ENCODE measurements at places on chromosomes 3 and 15.
A peak's percentile ranks its signal among the peaks of the same experiment; 100 is the strongest.

- DNase-seq: peak; percentile 93
Measured at GRCh38 chr3:114450008-114450596, 156.3 kb downstream of the TIGIT start.

- DNase-seq: no peak
Measured at GRCh38 chr15:43207024-43207423, 13.8 kb downstream of the EPB42 start.

DNA sequence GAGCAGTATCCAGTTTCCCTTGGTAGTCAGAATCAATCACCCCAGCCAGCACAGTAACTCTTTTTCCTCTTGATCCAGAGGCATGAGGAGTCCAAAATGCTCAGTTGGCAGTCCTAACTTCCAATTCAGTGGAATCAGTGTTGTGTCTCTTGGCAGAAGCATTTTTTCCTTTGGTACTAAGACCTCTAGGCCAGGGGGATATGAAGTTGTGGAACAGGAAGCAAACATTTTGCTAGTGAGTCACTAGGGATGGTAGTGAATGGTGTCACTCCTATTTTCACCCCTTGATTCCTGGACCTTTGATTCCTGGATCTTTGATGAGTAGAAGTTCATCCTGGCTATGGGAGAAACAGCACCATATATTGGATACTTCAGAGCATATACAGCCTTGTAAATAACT lies 70.5 kb upstream of the ALDH1A3 start:
- DNase-seq: no peak

DNA sequence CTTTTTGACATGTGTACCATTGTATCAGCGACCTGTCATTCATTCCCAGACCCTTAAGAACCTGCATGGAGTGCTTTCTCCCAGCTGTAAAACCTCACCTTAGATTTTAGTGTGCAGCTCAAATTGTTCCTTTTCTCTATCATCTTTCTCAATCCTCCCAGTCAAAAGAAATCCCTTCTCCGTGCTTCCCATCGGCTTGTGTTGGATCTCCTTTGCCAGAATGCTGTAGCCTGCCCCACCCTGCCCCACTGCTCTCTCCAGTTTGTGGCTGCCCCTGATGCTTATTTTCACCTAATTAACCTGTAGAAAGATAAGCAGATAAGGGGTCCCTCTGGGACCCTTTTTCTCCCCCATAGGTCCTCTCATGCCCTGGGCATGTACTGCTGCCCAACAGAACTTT lies 51.1 kb downstream of the ANXA2 start:
- no peak for DNase-seq

GRCh38 chr3:189677667-189678066 lies 46.5 kb downstream of the TP63 start:
- DNase-seq: peak; percentile 78

- no peak for DNase-seq
Measured at GRCh38 chr3:57164217-57164656, 916 bp downstream of the IL17RD start.

- DNase-seq: no peak
Measured at GRCh38 chr15:69947394-69947793, 150.3 kb downstream of the TLE3 start.

DNA sequence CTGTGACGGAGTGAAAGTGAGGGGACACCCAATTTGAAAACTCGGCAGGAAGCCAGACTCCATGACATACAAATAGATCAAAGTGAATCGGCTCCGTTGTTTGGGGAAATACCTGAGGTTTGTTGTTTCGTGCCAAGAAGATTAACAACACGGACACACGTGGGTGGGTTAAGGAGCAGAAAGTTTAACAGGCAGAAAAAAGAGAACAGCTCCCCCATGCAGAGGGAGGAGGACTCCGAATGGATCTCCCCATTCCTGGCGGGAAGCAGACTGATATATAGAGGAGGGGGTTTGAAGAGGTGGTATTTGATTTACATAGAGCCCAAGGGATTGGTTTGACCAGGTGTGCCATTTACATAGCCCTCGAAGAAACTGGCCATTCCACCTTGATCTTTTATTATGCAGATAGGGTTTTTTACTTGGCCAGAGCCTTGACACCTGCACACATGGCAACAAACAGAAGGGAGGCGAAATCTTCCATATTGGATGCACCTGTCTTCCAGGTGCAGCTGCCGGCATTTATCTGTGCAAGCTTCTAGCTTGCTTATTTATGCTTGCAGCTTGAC lies 4.8 kb upstream of the SACM1L start:
- no peak for DNase-seq

DNA sequence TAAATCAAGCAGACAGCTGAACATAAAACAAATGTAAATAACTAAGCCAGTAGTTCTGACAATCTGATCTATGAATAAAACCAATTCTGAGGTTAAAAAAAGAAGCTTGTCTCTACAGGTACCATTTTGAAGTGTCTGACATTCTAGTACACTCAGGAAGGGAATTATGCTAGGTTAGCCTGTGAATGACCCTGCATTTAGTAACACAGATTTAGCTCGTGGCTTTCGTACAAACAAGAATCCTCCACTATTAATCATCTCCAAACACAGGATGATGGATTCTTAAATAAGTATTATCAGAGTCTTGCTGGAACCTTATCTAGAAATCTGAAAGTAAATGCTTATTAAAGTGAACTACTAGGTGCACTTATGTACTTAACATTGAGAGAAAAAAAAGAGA lies 1120.1 kb downstream of the ROBO1 start:
- no peak for DNase-seq

GRCh38 chr3:50811893-50812292 lies 137.2 kb downstream of the DOCK3 start:
- no peak for DNase-seq

DNA sequence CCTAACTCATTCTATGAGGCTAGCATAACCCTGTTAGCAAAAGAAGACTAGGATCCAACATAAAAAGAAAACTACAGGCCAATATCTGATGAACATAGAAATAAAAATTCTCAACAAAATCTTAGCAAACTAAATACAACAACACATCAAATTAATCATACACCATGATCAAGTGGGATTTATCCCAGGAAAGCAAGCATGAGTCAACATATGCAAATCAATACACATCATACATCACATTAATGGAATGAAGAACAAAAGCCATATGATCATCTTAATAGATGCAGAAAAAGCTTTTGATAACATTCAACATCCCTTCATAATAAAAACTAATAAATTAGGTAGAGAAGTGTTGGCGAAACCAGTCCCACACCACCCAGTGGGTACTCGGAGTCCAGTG lies 136.1 kb upstream of the MME start:
- DNase-seq: no peak

DNA sequence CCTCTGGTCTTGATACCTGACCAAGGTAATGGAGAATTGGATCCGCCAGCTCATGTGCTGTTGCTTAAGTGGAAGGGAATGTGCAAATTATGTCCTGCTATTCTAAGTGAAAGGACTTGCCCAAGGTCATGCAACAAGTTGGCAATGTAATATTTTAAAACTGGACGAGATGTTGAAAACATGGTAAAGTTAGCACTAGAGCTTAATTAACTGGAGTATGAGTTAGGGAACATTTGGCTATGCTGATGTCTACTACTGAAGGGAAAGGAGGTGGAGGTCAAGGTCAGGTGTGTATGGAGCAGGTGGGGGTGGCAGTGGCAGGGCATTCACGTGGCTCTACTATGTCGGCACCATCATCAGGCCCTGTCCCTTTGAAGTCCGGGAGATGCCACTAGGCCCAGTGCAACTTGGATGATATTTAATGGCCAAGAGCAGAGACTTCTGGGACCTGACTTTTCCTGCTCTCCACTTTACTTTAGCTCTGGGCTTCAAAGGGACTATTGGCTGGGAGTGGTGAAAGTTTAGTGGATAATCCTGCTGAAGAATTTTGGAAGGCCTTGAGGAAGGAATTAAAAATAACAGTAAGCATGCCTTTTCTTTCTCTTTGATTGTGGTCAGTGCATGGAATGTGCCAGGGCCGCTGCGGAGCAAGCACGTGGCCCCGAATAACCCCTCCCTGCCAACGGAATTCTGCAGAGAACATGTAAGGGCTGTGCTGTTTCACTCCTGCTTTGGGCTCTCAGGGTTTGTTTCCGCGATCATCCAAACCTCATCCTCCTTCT lies 14.9 kb downstream of the SMAD3 start:
- DNase-seq: no peak

DNA sequence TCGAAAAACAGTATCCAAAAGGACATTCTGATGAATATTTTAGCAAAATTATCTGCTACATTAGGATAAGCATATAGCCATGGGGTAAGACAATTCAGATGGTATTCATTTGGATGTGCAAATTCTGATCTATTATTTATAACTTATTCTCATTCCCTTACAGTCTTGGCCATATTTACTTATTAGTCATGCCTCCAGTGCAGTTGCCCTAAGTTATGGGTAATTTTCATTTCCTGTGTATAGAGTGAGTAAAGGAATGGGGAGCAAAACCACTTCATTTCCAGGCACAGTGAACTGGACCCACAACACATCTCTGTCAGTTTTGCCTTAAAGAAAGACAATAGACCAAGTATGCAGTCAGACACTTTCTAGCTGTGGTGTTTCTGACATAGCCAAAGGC lies 134.3 kb downstream of the POLQ start:
- DNase-seq: no peak

DNA sequence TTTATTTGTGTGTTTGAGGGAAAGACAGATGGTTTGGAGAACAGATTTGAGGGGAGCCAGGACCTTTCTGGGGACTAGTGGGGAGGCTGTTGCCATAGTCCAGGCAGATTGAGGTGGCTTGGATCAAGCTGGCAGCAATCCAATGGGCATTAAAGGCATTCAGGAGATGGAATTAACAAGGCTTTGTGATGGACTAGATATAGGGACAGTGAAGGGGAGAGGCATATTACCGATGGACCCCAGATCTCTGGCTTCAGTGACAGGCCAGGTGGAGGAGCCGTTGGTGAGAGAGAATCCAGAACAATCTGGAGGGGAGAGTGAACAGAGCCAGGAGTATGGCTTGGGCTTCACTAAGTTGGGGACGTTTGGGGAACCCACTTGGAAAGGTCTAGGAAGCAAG lies 124.8 kb downstream of the EEFSEC start:
- DNase-seq: no peak

GRCh38 chr15:81060907-81061306 lies 60.2 kb downstream of the TLNRD1 start:
- DNase-seq: no peak

- DNase-seq: no peak
Measured at GRCh38 chr3:71229905-71230657, 353.4 kb downstream of the FOXP1 start.

- DNase-seq: no peak
Measured at GRCh38 chr15:82051664-82052063, 5.8 kb upstream of the MEX3B start.

GRCh38 chr3:130932979-130933378 lies 39.1 kb downstream of the ATP2C1 start:
- DNase-seq: no peak

DNA sequence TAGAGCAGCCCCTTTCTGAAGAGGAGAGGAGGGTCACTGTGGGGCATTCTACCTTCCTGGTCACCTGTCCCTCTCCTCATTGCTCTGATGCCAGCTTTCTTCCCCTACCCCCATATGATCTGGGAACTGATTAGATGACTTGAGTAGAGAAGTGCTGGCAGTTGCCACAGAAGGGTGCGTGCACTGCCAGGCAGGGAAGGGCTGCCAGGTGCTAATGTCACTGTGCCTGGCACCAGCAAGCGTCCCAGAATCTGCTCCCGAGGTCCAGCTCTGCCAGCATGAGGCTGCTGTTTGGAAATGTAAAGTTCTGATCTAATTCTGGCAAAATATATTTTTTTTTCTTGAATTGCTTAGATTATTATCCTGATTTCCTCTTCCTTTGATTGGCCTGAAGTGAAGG lies 52.8 kb downstream of the PPM1L start:
- peak; percentile 56 for DNase-seq

DNA sequence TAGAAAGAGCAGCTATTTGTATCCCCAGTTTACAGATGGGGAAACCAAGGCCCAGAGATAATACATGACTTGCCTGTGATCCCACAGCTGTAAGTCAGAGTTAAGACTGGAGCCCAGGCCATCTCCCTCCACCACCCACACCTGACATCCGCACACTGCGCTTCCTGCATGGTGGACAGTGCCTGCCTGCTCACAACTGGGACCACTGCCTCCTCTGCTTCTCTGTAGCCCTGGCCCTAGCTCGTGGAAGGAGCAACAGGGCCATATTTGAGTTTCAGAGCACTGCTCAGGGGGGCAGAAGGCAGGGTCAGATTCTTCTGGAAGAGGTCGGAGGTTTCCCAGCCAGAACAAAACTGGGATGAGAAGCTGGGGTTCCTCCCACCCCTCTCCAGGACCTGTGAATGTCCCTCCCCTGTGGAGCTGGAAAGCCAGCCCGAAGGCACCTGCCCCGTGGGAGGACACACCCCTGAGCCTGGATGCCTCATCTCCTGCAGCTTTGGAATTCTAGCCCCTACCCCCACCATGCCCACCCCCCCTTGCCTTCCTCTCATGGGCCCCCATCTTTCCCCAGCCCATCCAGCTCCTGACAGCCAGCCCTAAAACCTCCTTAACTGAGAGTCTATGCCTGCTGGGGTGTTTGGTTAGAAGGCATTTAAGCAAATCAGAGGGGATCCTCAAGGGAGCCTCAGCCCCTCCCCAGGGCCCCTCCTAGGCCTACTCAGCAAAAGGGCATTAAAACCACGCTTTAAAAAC lies 100.1 kb downstream of the TPRA1 start:
- no peak for DNase-seq

GRCh38 chr15:40470423-40471104 lies at the start of gene CHST14:
TSS of gene CHST14 (plus strand) at chr15:40470984. CDS start at chr15:40471214, 230 bp downstream.
- peak; percentile 41 for DNase-seq

GRCh38 chr3:72756900-72757299 lies 91.3 kb downstream of the SHQ1 start:
- DNase-seq: no peak

- no peak for DNase-seq
Measured at GRCh38 chr3:185090811-185091210, 62.0 kb downstream of the C3orf70 start.

DNA sequence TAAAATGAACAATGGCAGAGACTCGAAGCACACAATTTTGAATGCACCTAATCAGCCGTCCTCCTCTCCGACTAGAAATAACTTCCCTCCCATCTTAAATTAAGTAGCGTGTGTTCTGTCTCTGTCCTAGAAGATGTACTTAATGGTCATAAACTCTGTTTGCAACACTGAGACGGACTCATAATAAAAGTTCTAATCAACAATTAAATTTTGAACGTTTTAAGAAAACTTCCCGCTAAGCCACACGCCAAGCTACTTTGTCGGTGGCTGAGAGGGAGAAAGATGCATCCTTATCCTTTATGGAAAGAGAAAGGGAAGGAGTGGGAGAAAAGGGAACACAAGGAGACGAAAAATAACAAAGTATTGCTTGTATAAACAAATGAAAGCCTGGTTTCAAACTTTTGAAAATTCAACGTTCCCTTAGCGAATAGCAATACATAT lies 989 bp downstream of the GNB4 start:
- DNase-seq: no peak

GRCh38 chr3:186254676-186255650 lies 107.1 kb downstream of the DGKG start:
- no peak for DNase-seq

DNA sequence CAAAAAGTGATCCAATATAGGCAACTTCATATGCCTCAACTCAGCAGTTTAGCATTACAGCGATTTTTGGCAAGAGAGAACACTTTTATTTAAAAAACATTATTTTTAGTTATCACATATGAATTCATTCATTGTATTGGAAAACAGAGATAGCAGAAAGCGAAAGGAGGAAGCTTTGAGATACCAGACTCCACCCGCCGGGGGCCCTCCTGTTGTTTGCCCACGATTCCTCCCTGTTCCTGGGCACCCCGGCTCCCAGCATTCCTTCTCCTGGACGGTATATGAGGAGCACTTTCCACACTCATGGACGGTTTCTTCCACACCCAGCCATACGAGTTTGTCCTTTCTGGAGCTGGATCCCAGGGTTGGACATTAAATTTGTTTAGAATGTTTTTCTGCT lies 18.2 kb downstream of the APBA2 start:
- DNase-seq: no peak

All from NCI-H2171 treated with DMSO at 0.1 percent for 48 hours (cell line).